Tracheal epithelial cell (primary cell): ENCODE measurements at places on chromosomes 2 and 18. TPM values are rescaled to one million over a fixed set of nuclear protein-coding genes. Genes with fewer than 3 reads are reported as not detected.

The TMEM17 gene
- 1.1 and 1.2 TPM in 2 replicates for total RNA-seq

The RIT2 gene
- total RNA-seq: 0.24 TPM in 1 of 2 replicates, not detected in the other

The ATOH8 gene
- total RNA-seq: 0.96 TPM in 1 of 2 replicates, not detected in the other

The EMILIN1 gene
- 0.21 and 0.24 TPM in 2 replicates for total RNA-seq

The PSMD1 gene
- 53.9 and 68.7 TPM in 2 replicates for total RNA-seq

The MYO3B gene
- 0.85 and 2.9 TPM in 2 replicates for total RNA-seq
